Endothelial cell (in vitro differentiated cells): ENCODE measurements at places on chromosomes 6 and 20. TPM values are rescaled to one million over a fixed set of nuclear protein-coding genes. Genes with fewer than 3 reads are reported as not detected.

Gene SLC44A4
- total RNA-seq: 1.6 TPM

- no peak for DNase-seq
These were observed 63.6 kb downstream of the RIPOR3 start for GRCh38 chr20:50627747-50628146.

Gene GSTA2
- not detected for total RNA-seq

DNA sequence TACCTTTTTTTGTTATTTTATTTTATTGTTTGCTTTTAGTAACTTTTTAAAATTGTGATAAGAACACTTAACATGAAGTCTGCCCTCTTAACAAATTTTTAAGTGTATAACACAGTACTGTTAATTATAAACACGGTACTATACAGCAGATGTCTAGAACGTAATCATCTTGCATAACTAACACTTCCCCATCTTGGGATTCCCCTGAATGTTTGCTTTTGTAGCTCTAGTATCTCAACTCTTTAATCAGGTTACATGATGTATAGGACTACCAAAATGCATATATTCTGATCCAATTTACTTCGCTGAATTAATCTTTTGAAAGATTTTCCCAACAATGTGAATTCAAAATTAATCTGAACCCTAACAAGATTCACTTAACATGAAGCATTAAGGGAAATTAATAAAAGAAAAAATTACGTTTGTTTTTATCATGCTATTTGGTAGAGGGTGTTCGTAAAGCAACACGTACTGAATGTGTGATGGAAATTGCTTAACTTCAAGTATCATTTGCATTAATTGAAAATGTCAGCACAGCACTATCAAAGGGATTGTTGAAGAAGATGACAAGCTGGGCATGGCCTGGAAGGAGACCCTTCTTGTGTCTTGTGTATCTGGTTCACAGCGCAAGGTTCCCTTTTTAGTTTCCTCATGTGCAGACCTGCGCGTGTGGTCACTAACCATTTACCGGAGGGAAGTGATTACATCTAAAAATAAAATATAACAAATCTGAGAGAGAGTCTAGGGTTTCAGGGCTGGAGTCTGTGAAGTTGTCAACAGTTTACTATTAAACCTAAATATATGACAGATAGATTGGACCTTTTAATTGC lies 15.2 kb downstream of the COL19A1 start:
- DNase-seq: no peak

Gene ZC2HC1B
- 0.28 TPM for total RNA-seq

DNA sequence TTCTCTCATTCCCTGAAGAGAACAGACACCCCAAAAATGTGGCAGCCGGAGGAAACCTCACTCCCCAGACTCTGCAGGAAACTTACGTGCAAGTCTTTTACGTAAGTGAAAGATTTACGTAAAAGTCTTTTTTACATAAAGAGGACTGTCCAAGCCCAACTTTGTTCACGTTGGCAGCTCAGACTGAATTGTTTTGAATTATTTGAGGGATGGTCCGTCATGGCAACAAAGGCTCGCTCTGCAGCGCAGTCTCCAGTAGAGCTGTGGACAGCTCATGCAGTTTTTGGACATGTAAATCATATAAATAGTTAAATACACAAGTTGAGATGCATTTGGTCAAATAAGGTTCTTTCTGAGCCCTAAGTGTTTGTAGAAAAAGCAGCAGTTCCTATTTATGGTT lies 394.8 kb downstream of the QKI start:
- no peak for DNase-seq

Gene PIGU
- 16.5 TPM for total RNA-seq

DNA sequence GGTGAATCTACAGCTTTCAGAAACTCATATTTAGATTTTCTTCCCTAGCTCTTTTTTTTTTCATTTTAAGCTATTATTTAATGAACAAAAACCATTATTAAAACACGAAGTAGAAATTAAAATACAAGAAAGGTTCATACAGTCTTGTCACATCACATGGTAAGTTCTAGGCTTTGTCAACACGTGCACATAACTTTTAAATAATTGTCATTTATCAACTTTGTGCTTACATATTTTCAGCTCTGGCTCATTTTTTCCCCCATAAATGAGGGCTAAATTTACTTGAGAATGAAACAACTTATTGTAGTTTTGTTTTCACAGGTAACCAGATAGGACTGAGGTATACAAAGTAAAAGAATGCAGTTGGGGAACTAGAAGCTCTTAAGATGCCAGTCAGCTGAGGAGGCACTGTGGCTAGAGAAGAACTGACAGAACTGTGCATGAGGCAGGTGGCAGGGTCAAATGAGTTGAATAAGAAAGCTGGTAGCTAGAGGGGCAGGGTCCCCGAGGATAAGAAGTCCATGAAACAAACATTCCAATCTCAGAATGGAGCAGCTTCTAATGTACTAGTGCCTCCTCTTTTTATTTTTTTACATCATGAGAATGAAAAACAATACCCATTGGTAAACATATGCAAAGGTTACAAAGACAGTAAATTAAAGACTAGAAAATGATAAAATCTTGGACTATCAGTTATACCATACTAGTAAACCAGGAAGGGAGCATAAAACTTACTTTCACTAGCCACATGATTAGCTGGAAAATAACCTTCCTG lies 141.5 kb downstream of the MYB start:
- no peak for DNase-seq

DNA sequence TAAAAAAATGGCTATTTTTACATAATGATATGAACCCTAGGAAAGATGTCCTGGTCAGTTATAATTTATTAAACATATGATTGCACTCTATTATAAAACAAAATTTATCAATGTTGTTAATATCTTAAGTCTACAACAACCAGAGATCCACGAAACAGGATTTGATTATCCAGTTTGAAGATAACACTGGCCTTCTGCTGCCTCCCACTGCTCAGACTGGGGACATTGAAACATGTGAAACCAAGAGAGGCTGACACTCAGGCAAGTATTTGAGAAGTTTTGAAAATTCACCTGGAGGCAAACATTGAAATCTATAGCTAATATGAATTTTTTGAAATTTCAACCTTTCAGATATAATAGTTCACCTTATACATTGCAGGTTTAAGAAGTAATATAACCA lies 219.3 kb upstream of the HSF2 start:
- no peak for DNase-seq

Gene PROKR2
- total RNA-seq: not detected

Gene ELOVL2
- total RNA-seq: 0.31 TPM

- DNase-seq: no peak
These were observed 109.9 kb downstream of the UTRN start for GRCh38 chr6:144395014-144395413.

GRCh38 chr20:17524560-17524959 lies 6.6 kb downstream of the BFSP1 start:
- DNase-seq: no peak
